ENCODE measurements at places on chromosomes 13 and 19. TPM values are rescaled to one million over a fixed set of nuclear protein-coding genes. Genes with fewer than 3 reads are reported as not detected.
A peak's percentile ranks its signal among the peaks of the same experiment; 100 is the strongest.

- DNase-seq, result no peak
Observed at GRCh38 chr13:96075953-96076543, 13.9 kb upstream of the HS6ST3 start.

DNA sequence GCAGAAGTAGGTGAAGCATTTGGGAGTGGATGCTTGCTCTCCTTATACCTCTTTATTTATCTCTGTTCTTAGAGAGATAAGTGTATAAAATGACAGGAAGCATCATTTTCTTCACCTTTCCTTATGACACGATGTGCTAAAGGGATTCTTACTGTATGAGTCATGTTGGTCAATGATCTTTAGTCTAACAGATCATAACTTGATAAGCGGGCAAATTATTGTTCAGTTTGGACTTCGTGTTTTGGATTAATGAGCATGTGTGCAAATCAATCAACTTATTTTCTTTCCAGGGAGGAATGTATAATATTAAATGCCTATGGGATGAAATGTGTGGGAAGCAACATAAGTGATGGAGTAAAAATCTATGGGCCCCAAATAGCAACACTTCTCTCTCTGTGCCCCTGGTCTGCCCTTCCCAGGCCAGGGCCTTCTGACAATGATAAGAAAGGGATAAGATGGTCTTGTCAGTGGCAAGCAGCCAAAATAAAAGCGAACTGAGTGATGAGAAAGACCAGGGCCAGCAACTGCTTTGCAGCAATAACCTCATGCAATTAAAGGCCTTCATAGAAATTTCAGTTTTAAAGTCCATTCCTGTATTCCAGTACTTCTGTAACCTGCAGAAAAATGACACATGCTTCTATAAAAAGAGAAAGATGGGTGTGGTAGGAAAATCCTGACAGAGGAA is 61.4 kb downstream of the SLC10A2 start:
- no peak for DNase-seq

The IGFL3 gene
- total RNA-seq, result 46.7 TPM

The CD37 gene
- total RNA-seq, result 5.9 TPM

The TMEM190 gene
- total RNA-seq, result not detected

- no peak for DNase-seq
Observed at GRCh38 chr19:7868326-7868670, 5.9 kb downstream of the PRR36 start.

The CEACAM8 gene
- total RNA-seq, result not detected

- DNase-seq, result no peak
Observed at GRCh38 chr19:15641901-15642491, 1.3 kb downstream of the CYP4F3 start.

DNA sequence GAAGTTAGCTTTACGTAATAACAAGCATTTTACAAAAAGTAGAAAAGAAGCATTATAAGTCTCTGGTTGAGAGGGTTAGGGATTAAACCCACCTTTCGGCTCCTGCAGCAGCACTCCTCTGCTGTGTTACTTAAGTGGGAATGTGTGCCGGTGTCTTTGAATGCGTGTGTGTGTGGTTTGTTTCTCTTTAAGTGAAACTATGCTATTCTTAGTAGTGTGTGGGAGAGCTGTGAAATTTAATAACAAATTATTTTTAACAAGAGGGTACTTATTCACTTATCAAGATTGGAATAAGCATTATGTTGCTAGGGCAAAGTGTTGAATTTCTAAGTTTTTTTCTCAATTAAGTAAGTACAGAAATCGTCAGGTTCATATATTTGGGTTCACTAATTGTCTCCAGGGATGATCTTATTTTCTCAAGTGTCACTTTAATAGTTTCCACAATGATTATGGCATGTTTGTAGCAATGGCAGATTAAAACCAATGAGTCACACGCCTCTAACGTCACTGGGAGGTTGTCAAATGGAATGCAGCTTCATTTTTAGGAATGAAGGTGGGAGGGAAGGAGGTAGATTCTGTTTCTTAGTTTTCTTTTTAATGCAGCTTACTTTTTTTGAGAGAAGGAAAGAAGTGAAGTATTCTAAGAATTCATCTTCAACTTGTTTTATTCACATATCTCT is 151.3 kb downstream of the LMO7 start:
- no peak for DNase-seq

DNA sequence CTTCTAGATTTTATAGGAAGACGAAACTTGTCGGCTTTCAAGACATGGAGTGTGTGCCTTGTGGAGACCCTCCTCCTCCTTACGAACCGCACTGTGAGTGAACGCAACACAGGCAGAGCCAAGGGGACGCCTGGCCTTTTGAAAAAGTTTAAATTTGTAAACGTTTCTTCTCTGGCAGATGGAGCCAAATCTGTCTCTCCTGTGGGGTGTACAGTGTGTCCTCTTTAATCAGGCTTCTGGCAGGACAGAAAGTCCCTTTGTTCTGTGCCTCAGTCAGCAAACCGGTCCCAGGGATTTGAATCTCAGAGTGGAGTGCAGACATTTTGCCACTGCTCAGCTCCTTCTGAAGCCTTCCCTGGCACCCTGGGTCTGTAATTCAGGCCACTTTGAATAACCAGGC is 56.5 kb downstream of the TNFRSF19 start:
- no peak for DNase-seq

The ATP4B gene
- total RNA-seq, result not detected

The ANGPTL4 gene
- 26.0 TPM for total RNA-seq

- DNase-seq, result no peak
Observed at GRCh38 chr13:101309014-101309619, 107.2 kb downstream of the NALCN start.

DNA sequence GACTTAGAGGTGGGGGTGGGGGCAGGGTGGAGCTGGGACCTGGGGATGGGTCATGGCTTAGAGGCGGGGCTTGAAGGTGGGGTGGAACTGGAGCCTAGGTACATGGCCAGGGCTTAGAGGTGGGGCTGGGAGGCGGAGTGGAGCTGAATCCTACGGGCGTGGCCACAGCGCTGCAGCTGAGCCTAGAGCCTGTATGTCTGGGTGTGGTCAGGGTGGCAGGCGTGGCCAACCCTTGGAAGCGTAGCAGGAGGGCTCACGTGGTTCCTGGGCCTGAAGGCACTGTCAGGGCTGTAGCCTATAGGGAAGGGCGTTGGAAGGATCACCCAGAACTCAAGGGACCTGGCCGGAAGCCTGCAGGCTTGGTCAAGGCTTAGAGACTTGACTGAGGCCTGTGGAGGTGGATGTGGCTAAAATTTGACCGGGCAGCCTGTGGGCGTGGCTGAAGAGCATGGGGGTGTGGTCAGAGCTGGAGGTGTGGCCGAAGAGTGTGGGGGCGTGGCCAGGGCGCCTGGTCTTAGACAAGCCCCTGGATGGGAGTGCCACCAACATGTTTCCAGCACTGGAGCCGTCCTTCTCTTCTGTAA is 24.3 kb downstream of the COLGALT1 start:
- peak; percentile 92 for DNase-seq

GRCh38 chr19:15292847-15293582 is 39.3 kb downstream of the BRD4 start:
- no peak for DNase-seq

DNA sequence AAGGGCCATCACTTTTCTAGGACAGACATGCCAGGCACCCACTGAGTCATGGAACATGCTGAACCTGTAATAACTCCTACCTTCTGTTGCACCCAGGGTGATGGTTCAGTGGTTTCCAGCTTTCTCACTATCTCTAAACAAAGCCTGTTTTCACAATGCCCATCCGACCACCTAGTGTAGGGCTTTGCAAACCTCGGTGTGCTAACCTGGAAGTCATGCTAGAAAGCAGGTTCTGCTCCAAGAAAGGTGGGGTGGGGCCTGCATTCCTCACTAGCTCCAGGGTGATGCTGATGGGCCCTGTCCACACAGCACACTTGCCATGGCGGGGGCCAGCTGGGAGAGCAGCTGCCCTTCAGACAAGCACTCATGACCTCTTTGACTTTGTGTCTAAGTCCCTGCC is 43.4 kb downstream of the COL4A2 start:
- DNase-seq, result peak; percentile 70

The KLK2 gene
- 31.2 TPM for total RNA-seq

- DNase-seq, result no peak
Observed at GRCh38 chr19:33418461-33418860, 45.0 kb downstream of the CEBPG start.

The SLC17A7 gene
- total RNA-seq, result 0.76 TPM

The WDR18 gene
- 29.0 TPM for total RNA-seq

DNA sequence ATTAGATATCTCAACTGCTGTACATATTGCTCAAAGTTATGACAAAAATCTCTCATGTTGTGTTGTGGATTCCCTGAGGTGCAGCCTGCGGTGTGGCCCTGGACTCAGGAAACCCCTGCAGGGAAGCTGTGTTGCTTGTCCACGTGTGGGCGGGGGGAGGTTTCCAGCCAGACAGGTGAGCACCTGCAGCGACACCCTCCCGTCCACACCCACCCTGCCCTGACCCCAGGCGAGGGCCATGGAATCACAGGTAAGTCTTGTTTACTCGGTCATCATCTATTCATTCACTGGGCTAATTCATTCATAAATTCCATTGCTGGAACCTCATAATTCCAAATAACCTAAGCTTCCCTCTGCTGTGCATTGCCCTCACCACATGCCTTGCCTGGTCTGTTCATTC is 14.1 kb downstream of the PLPP2 start:
- no peak for DNase-seq

The SUPT20H gene
- total RNA-seq, result 25.6 TPM

- no peak for DNase-seq
Observed at GRCh38 chr19:17616686-17616960, 61.2 kb downstream of the COLGALT1 start.

The IGSF23 gene
- total RNA-seq, result not detected

DNA sequence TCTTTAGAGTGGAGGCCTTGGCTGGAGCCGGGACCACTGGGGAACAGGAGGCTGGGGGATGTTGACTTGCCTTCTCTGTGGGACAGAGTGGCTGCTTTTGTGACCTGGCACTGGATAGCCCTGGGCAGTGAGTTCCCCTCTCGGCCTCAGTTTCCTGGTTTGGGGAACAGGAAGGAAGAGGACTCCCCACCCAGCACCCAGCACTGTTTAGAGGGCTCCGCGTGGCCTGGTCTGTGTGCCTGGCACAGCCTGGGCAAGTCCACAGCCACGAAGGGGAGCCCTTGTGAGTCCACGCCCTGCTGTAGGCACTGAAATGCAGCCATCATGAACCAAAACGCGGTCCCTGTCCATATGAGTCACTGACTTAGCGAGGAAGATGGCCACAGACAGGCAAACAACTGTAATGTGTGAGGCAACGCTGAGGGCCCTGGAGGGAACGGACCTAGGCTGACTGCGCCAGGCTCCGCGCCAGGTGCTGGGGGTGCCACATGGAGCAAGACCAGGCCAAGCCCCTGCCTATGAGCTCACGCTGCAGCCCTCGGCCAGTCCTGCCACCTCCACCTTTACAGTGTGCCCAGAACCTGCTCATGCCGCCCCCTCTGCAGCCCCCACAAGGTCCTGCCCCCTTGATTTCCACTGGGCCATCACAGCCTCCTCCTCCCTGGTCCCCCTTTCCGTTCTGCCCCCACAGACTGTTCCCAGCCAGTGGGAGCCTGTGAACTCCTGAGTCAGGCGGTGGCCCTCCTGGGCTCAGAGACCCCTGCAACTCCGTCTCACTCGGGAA is 35.5 kb downstream of the PAK4 start:
- no peak for DNase-seq

DNA sequence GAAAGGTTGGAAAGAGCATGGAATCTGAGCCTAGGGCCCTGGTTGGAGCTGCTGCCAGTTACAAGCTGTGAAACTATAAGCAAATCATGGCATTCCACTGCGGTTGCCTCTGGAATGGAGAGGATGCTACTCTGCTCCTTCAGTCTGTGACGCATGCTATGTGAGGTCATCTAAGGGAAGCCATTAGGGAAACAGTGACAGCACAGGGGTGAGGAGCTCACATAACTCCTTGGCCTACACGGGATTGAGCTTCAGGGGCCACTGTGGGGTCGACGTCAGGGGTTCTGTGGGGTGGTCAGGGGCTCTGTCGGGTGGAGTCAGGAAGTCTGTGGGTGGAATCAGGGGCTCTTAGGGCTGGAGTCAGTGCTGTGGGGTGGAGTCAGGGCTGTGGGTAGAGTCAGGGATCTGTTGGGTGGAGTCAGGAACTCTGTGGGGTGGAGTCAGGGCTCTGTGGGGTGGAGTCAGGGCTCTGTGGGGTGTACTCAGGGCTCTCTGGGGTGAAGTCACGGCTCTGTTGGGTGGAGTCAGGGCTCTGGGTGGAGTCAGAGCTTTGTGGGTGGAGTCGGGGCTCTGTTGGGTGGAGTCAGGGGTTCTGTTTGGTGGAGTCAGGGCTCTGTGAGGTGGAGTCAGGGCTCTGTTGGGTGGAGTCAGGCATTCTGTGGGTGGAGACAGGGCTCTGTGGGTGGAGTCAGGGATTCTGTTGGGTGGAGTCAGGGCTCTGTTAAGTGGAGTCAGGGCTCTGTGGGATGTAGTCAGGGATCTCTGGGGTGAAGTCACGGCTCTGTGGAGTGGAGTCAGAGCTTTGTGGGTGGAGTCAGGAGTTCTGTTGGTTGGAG is 35.8 kb upstream of the MEDAG start:
- peak; percentile 96 for DNase-seq

Measured in lower leg skin (tissue), 4 donors.